Activated CD8-positive, alpha-beta memory T cell treated with anti-CD3 and anti-CD28 coated beads, Interleukin-2, amount 10 ng/mL, durations not matched to agents 7 days and 5 days (primary cell): ENCODE measurements at places on chromosomes 7 and 10. TPM values are rescaled to one million over a fixed set of nuclear protein-coding genes. Genes with fewer than 3 reads are reported as not detected.

GRCh38 chr7:45402480-45403218, 171.5 kb upstream of the ADCY1 start:
- DNase-seq, result peak; percentile 55

- no peak for DNase-seq
Observed at GRCh38 chr10:42637648-42638054, 719 bp downstream of the ZNF33B start.

DNA sequence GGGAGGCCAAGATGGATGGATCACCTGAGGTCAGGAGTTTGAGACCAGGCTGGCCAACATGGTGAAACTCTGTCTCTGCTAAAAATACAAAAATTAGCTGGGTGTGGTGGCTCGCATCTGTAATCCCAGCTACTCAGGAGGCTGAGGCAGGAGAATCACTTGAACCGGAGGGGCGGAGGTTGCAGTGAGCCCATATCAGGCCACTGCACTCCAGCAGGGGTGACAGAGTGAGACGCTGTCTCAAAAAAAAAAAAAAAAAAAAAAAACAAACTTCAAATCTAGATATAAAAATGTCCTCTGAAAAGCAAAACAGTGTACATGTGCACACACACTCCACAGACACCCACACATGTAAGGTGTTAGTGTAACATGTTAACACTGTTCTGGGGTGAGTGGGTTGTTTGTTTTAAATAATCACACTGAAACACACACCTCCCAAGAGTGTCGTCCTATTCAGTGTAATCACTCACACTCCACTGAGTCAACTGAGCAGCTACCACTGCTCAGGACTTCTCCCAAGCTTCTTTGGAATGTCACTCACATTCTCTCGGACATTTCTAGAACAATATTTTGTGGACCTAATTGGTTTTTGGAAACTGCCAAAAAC, 12.8 kb upstream of the RGS10 start:
- no peak for DNase-seq

DNA sequence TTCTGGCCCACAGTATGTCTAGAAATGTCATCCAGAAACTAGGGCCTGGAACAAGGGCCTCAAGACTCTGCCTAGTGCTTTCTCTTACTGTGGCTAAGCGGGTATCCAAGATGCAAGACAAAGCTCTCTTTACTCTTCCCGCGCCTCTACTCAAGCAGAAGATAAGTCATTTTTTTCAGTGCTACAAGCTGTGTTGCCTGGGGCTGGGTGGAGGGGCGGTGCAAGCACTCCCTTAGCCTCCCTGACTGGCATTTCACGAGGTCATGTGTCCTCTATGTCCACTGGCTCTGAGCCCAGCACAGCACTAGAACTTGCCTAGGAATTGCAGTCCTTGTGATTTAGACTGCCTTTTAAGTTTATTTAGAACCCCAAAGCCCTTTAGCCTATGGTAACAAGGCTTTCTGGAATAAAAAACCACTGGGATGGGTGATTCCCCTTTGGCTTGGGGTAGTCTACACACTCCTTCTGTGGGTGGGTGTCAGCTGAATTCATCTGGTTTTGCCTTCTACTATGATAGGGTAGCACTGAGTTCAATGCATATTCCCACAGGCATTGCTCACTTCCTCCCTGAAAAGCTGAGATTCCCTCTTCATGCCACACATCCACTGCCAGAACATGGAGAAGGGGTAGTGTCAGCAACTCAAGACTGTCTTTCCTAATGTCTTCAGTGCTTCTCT, 371.8 kb upstream of the KCND2 start:
- DNase-seq, result no peak

GRCh38 chr7:68604541-68604940, 993.7 kb upstream of the AUTS2 start:
- no peak for DNase-seq

Gene DDC
- total RNA-seq, result not detected

Gene FAM13C
- total RNA-seq, result not detected

DNA sequence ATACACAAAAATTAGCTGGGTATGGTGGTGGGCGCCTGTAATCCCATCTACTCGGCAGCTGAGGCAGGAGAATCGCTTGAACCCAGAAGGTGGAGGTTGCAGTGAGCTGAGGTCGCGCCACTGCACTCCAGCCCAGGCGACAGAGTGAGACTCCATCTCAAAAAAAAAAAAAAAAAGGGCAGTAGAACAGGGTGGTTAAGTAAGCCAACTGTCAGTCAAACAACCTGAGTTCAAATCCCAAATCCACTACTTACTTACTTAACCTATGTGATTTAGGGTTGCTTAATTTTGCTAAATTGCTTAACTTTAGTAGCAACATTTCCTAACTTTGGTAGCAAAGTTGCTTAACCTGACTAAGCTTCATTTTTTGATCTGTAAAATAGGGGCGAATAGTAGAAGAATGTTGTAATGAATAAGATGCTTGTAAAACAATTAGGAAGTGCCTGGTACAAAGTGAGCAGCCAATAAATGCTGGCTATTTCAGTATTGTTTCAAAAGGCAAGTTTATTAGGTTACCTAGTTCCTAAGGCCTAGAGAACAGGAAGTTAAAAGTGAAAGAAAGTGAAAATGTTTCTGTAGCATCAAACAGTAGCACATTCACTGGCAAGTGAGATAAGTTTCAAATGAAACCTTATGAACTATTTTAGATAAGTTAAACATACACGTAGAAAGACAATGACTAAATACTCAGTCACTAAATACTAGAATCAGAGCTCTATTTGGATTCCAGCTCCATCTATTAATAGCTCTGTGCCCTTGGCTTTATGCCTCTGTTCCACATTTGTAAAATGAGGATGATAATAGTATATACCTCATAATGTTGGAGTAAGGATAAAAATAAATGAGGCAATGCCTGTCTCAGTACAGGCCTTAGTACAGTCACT, 64.3 kb downstream of the HOXA1 start:
- DNase-seq, result no peak

DNA sequence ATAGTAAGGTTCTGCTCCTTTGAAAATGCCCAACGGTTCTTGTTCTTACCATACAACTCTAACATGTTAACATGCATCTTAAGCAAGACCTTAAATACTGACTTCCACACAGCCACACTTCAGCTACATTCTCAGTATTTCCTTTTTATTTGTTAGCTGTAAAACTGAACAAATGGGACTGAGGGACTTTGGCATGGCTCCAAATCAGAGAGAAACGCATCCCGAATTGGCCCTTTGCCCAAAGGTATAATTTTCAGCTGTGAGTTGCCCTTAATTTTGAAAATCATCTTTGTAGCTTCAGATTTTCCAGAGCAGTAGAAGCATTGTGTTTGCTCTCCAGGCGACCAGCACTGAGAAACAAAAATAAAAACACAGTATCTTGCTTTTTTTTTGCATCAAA, 56.4 kb downstream of the NEUROD6 start:
- DNase-seq, result no peak

DNA sequence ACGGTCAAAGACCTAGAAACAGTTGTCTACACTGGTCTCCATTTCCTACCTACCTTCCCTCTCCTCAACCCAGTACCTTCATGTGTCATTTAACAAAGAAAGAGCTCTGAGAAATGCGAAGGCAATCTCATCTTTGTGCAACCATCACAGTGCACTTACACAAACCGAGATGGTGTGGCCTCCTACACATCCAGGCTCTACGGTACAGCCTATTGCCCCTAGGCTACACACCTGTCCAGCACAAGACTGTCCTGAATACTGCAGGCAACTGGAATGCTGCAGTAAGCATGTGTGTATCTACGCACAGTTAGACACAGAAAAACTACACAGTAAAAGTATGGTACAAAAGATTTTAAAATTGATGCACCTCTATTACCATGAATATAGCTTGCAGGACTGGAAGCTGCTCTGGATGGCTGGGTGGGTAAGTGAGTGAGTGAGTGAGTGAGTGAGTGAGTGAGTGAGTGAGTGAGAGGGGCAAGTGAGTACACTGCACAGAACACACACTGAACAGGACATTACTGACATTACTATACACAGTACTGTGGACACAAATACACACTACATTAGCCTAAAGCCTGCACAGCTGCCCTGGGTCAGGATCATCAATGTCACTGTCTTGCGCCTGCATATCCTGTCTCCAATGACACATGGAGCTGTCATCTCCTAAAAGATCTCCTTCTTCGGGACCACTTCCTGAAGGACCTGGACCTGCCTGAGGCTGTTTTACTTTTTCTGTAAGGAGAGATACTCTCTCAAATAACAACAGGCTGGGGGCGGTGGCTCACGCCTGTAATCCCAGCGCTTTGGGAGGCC, 18.5 kb downstream of the ITGB1 start:
- DNase-seq, result no peak

GRCh38 chr7:29043576-29043975, 85.4 kb upstream of the TRIL start:
- no peak for DNase-seq

DNA sequence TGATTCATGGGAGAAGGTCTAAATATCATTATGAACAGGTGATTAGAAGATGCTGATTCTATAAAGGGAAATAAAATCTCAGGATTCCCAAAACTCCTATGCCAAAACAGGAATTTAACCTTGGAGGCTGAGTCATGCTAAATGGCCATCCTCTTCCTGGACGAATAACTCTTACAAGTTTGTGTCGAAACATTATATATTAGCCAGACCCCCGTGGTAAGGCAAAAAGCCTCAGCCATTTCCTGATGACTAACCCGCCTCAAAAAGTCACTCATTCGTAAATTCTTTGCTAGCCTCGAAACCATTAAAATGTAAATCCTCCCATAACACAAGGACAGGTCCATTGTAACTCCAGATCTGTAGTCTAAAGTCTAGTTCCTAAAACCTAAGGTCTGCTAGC, 32.0 kb downstream of the CUL2 start:
- DNase-seq, result no peak

- DNase-seq, result no peak
Observed at GRCh38 chr10:91557651-91558111, 75.2 kb downstream of the PPP1R3C start.

DNA sequence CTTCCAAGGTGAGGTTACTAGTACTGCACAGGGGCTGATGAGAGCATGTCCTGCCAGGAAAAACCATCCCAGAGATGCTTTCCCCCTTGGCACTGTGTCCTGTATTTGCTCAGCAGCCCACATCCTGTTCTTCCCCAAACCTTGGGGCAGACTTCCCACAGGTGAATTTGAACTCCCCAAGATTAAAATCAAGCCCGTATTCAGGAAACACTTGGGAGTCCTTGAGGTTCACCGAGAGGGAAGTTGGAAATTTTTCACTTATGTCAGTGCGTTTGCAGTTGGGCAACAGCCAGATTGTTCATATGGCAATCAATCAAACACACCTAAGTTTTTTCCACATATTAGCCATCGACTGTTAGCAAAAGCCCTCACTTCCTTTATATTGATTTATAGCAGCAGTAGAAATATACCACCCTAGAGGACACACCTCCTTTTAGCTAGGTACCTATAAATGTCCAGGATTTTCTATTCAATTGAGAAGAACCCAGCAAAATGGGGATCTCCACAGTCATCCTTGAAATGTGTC, at the start of gene DMBT1:
Gene DMBT1, plus strand, starts transcription at position 476 of the 526 bp plus-strand sequence. Its CDS starts 17 bp downstream, at position 493.
- DNase-seq, result no peak

- DNase-seq, result no peak
Observed at GRCh38 chr10:17354781-17355180, 99.6 kb downstream of the ST8SIA6 start.

DNA sequence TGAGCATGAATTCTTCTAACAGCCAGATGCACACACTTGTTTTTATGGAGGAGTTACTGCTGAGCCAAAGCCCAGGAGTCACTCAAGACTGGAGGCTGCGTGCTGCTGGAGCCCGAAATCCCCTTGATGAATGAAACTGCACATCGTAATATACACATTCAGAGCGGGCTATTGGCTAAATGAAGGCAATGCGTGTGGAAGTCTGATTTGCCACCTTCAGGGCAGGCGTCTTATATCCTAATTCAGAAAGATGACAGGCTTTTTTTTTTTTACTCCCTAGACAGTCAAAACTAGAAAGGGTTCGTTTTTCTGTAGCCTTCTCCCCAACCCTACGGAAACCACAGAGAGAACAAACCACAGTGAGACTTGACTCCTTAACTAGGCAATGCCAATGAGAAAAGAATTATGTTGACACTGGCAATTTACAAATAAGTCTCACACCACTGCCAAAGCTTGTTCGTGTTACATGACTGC, 227.2 kb upstream of the KLF14 start:
- DNase-seq, result peak; percentile 93

- no peak for DNase-seq
Observed at GRCh38 chr10:86367152-86367951, 757 bp upstream of the GRID1 start.

Gene SPDYE11
- total RNA-seq, result not detected

Gene TMEM178B
- 1.9 TPM for total RNA-seq

GRCh38 chr10:78736926-78737630, 331.7 kb upstream of the ZMIZ1 start:
- no peak for DNase-seq

Gene CDHR3
- total RNA-seq, result 0.58 TPM

DNA sequence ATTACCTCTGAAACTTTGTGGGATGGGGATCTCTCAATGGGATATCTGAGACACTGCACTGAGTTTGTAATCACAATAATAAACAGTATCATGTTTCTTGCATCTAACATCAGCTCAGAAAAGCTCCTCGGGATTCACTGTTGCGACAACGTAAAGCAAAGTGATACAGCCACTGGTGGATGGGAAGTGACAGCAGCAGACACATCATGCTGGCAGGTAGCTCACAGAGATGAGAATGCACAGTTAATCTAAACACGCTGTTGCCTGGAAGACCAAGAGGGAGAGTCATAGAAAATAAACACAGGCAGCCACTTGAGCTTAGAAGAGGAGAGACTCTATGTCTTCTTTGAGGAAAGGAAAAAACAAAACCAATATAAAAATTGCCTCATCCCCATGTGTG, 513.8 kb downstream of the MAGI2 start:
- no peak for DNase-seq

Gene TLX1
- total RNA-seq, result not detected

Gene SEC24C
- 98.0 TPM for total RNA-seq

- DNase-seq, result no peak
Observed at GRCh38 chr10:31708046-31708445, 220.6 kb downstream of the ARHGAP12 start.

DNA sequence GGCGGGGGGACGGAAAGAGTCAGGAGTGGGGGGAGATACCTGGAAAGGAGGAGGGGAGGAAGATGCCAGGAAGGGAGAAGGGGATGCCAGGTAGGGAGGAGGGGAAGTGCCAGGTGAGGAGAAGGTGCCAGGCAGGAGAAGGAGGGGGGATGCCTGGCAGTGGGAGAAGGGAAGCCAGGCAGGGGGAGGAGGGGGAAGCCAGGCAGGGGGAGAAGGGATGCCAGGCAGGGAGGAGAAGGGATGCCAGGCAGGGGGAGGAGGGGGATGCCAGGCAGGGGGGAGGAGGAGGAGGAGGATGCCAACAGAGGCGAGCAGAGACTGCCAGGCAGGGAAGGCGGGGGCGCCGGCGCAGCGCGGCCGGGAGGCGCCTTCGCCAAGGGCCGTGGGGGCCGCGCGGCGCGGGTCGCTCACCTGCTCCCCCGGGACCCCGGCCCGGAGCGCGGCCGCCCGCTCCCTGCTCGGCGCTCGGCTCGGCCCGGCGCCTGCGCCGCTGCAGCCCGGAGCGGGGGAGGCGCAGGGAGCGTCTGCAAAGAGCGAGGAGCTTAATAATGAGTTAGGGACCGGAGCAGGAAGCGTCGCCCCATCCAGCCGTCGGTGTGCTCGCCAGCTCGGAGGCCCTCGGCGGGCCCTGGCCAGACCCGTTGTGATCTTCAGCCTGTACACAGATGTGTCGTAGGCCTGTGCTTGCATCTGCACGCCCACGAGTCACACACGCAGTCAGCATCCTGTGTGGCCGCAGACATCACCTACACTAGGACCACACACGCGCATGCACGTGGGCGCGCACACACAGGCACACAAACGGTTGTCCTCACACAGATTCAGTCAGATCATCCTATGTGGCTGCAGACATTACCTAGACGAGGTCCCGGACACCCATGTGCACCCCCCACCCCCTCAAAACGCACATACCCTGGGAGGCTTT, 28.4 kb upstream of the SMARCD3 start:
- peak; percentile 62 for DNase-seq
